Right lobe of liver (tissue), 6 donors: ENCODE measurements at places on chromosomes 16 and 17.

DNA sequence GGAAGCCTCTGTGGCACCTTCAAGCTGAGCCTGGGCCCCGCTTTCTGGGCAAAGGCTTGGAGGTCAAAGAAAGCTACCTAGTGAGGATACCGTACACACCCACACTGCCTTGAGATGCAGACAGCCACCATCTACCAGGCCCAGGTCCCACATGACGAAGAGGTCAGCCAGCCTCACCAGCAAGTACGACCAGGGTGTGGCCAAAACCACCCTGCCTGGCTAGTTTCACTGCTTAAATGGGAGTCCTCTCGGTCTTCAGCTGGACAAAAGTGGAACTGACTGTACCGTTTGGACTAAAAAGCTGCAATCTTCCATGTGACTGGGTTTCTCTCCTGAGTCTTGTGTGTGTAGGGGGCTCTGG lies 21.6 kb downstream of the VASN start:
- peak; percentile 18 for DNase-seq

- no peak for DNase-seq
Observed at GRCh38 chr16:1036166-1036565, 36.4 kb upstream of the SSTR5 start.

GRCh38 chr17:14301279-14302090 lies 604 bp downstream of the HS3ST3B1 start:
- DNase-seq: peak; percentile 68

DNA sequence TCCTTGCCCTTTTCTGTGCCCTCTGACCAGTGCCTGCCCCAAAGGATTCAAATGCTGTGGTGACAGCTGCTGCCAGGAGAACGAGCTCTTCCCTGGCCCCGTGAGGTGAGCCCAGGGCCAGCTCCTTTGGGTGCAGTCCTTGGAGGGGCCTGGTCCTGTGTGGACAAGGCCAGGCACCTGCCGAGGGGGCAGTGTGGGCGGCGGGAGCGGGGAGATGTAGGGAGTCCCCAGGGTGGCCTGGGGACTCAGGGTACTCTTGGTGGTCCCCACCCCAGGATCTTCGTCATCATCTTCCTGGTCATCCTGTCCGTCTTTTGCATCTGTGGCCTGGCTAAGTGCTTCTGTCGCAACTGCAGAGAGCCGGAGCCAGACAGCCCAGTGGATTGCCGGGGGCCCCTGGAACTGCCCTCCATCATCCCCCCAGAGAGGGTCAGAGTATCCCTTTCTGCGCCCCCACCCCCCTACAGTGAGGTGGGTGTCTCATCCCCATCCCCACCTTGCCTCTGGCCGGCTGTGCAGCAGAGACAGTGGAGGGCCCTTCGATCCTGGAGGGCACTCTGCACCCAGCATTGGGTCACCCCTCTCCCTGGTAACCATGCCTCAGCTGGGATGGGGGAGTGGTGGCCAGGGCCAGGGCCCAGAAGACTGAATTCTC lies 4.4 kb downstream of the TMEM92 start:
- DNase-seq: no peak

DNA sequence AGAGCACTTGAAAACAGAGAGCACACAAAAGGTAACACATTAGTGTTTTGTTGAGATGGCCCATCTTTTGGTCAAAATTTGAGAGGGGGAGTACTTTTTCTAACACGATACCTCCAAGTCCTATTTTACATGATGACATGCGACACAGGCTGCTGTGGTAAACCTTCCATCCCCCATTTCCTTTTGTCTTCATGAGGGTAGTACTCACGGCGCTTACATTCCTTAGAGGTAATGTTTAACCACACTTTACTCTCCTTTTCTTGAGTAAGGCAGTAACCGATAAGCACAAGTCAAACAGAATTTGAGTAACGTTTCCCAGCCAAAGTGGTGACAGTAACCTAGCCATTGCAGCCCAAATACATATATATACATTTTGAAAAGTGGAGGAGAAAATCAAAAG lies 35.8 kb upstream of the PITPNM3 start:
- no peak for DNase-seq

- DNase-seq: no peak
Observed at GRCh38 chr16:64705443-64705842, 416.4 kb downstream of the CDH11 start.

- no peak for DNase-seq
Observed at GRCh38 chr17:82098939-82099763, 1.1 kb upstream of the FASN start.

DNA sequence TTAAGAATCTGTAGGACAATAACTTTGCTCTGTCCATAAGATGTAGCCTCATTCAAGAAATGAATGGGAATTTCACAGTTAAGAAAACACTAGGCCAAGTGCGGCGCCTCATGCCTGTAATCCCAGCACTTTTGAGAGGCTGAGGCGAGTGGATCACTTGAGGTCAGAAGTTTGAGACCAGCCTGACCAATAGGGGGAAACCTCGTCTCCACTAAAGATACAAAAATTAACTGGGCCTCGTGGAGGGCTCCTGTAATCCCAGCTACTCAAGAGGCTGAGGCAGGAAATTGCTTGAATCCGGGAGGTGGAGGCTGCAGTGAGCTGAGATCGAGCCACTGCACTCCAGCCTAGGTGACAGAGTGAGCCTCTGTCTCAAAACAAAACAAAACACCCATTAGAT lies 19.9 kb upstream of the RSL1D1 start:
- DNase-seq: no peak

DNA sequence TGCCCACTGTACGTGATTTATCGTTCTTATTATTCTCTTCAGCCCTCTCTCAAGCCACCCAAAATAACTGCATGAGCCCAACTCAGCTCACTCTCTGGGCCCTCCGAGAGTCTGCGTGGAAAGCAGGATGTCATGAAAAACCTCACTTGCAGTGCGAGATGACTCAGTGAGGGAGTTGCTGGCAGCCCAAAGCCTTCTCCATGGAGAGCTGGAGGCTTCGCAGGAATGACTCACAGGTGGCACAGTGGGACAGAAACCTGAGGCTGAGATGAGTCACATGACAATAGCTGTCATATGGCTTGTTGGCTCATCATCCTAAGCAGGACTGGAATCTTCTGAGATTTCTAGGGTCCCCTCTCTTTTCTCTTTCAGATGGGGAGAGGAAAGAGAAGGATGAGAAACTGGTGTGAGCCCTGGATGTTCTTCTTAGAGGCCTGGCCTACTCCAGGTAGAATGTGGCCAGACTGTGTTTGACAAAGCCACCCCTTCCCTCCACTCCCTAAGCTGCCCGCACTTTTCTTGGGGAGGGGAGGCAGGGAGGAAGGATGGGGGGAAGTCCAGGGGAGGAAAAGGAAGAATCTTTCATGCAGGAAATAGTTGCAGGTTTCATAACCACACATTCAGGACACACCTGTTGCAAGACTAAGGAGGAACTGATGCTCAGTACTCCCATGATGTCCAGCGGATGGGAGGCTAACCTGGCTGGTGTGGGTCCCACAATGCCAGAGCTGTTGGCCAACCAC lies 160.6 kb upstream of the RPL38 start:
- DNase-seq: no peak

- no peak for DNase-seq
Observed at GRCh38 chr17:4248504-4249277, 15.1 kb downstream of the ANKFY1 start.

DNA sequence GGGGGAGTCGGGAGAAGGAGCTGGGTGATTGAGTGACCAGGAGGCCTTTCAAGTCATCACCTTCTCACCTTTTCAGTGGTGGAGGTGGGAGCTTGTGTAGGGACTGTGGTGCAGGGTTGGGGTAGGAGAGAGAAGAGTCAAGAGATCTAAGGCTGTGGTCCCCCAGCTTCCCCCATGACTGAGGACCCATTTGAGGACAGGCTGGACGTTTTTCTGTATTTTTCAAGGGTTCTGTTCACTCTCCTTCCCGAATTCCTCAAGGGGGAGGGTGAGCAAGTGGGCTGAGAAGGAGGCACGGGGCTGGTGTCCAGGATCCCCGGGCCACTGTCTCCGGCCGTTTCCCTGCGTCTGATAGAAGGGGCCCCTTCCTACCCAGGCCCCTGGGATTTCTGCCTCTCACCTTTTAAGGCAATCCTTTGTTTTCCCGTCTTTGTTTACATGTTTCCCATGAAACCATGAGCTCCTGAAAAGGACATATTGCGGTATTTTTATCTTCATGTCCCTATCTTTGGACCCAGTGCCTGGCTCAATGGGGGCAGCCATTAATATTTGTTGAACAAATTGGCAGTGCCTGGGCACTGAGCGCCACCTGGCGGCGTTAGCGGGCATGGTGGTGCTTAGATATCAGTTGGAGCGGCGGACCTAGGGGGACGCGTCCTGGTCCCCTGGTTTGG lies 9.2 kb upstream of the CD300A start:
- DNase-seq: peak; percentile 78

- DNase-seq: no peak
Observed at GRCh38 chr17:7215652-7216180, 3.9 kb downstream of the DLG4 start.

GRCh38 chr17:14460516-14461226 lies 159.8 kb downstream of the HS3ST3B1 start:
- no peak for DNase-seq

DNA sequence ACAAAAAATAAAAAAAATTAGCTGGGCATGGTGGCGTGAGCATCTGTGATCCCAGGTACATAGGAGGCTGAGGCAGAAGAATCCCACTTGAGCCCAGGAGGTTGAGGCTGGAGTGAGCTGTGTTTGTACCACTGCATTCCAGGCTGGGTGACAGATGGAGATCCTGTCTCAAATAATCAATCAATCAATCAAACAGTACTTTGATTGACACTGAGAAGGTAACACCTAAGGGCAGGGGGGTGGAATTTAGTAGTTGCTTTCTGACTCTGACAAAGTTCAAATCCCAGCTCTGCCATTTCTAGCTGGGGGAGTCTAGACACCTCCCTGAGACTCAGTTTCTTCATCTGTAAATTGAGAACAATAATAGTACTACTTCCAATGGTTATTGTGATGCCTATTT lies 12.0 kb downstream of the SSH2 start:
- DNase-seq: no peak

GRCh38 chr16:54031107-54031760 lies 255.4 kb downstream of the IRX3 start:
- no peak for DNase-seq

DNA sequence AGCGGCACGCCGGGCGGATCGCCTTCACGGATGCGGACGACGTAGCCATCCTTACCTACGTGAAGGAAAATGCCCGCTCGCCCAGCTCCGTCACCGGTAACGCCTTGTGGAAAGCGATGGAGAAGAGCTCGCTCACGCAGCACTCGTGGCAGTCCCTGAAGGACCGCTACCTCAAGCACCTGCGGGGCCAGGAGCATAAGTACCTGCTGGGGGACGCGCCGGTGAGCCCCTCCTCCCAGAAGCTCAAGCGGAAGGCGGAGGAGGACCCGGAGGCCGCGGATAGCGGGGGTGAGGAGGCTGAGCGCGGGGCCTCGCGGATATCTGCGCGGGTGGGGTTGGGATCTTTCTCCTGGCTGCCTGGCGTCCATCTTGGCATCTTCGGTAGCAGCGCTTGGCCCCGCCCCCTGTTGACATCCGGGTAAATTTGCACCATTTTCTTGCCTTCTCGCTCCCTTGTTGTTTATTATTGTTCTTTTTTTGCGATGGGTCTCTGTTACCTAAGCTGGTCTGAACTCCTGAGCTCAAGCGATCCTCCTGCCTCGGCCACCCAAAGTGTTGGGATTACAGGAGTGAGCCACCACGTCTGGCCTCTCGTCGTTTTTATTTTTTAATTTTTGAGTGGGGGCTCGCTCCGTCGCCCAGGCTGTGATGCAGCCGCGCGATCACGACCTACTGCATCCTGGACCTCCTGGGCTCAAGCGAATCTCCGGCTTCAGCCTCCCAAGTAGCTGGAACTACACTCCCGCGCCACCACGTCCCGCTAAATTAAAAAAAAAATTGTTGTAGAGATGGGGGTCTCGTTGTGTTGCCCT lies 898 bp downstream of the TERF2IP start:
- peak; percentile 84 for DNase-seq

DNA sequence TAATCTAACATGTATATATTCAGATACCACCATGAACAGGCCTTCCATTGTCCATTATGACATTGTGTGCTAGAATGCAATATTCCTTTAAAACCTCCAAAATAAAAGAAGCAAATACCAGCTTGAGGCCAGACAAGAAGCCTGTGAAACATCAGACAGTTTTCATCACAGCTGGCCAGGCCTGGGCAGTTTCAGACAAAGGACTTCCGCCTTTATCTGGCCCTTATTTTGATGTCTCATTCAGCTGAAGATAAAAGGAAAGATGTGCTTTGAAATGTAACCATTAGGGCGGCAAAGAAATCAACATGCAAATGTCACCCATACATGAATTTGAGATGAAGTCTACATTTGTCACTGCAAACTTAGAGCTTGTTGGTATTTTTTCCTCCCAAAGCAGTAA lies 737.5 kb downstream of the KCNJ2 start:
- no peak for DNase-seq

- DNase-seq: no peak
Observed at GRCh38 chr16:25626172-25626571, 65.6 kb upstream of the HS3ST4 start.

- DNase-seq: no peak
Observed at GRCh38 chr17:81049372-81049911, 14.5 kb downstream of the BAIAP2 start.

DNA sequence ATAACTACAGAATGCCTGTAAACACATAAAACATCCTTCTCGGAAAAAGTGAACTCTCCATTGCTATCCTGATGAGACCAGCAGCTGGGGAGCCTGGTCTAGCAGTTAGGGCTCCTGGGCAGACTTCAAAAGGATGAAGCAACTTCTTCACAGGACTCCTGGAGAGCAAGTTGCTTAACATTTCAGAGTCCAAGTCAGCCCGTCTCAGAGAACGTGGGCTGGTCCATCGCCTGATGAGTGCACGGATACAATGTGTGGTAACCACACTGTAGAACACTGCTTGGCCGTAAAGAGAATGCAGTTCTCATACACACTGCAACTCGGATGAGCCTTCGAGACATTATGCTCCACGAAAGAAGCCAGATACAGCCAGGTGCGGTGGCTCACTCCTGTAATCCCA lies 52.7 kb downstream of the TMEM235 start:
- DNase-seq: no peak

DNA sequence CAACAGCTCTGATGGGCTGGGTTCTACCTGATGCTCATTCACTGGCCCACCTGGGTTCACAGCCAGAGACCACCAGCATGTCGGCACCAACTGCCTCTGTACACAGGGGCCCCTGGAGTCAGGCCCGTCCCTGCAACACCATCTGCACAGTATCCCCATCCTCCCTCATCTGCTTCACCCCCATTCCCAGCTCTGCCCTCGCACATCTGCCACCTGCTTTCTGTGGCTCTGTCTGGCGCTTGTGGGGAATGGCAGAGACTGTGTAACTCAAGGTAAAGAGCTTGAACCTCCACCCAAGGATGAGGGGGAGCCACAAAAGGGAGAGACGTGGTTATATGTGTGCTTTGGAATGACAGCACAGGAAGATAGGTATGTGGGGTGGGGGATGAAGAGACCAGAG lies 27.2 kb downstream of the SMPD3 start:
- DNase-seq: no peak
